BJ (cell line): ENCODE measurements at places on chromosomes 2 and 18.

GRCh38 chr2:216727346-216728122 lies 32.2 kb upstream of the IGFBP5 start:
- no peak for DNase-seq

- no peak for DNase-seq
These were observed 222.7 kb upstream of the PIK3C3 start for GRCh38 chr18:41732356-41732755.

GRCh38 chr18:5543773-5544389 lies at the start of gene EPB41L3:
TSS of gene EPB41L3 (minus strand) at chr18:5543997. CDS start at chr18:5489183, 54,814 bp downstream.
- DNase-seq = no peak

DNA sequence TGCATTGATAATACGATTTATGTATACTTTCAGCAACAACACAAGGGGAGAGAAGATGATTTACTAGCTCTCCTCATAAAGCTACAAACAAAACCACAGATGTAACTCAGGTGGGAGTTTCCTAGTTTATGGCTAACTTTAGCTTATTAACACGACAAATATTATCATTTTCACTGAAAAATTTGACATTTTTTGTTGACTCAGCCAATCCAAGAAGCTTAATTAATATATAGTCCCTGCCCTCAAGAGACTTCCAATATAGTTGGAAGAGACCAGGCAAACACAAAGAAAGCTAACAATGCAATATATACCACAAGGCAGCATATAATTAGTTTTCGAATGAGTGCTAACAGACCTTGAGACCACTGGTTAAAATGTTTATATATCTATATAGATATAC lies 775 bp downstream of the WDR12 start:
- no peak for DNase-seq

- DNase-seq = no peak
These were observed 37.3 kb downstream of the PRKRA start for GRCh38 chr2:178413472-178414265.

DNA sequence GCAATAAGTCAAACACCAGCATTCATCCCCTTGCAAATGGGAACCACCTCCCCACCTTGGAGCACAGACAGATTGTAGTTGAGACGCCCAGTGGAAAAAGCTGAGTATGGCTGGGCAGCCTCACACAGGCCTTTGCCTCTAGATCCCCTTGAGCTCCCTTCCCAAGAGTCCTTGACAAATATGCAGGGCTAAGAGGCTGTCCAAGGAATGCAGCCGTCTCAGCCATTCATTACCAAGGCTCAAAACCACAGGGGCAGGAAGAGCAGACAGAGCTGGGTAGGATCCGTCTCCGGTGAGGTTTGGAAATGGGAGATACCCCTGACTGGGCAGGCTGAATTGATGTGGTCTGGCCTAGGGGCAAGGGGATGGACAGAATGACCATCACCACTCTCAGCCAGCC lies 557.1 kb downstream of the TNS1 start:
- no peak for DNase-seq

GRCh38 chr2:43133336-43133707 lies 93.1 kb downstream of the ZFP36L2 start:
- no peak for DNase-seq

DNA sequence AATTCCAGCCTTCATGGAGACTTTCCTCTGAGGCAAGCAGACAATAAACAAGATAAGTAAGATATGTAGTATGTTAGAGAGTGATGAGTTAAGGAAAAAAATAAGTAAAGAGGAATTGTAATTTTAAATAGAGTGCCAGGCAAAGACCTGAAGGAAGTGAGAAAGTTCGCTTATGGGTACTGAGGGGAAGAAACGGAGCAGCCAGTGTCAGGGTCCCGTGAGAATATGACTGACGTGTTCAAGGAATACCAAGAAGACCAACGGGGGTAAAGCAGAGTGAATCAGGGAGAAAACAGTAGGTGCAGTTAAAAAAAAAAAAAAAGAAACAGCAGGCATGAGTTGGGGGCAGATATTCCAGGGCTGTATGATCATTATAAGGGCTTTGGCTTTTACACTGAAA lies 45.1 kb downstream of the ARHGEF33 start:
- DNase-seq = no peak

DNA sequence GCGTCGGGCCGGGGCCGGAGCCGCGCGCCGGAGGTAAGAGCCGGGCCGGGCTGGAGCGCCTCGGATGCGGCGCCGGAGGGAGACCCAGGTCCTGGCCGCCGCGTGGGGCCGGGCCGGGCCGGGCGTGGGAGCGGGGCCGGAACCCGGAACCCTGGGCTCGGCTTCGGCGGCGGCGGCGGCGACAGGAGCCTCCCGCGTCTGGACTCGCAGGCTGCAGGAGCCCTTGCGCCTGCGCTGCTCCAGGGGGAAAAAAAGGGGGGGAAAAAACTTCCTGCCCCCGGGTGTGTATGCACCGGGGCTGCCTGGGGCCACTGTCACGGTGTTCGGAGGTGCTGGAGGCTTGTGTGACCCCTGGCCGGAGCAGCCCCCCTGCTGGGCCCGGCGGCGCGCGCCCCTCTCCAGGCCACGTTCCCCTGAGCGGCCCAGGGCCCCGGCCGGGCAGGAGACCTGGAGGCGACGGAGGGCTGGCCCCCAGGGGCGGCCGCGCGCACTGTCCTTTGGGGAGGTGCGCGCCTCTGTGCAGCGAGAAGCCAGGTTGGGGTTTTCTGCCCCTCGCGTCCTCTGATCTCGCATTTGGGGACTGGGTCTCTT lies 864 bp downstream of the KLHL29 start:
- DNase-seq = no peak

DNA sequence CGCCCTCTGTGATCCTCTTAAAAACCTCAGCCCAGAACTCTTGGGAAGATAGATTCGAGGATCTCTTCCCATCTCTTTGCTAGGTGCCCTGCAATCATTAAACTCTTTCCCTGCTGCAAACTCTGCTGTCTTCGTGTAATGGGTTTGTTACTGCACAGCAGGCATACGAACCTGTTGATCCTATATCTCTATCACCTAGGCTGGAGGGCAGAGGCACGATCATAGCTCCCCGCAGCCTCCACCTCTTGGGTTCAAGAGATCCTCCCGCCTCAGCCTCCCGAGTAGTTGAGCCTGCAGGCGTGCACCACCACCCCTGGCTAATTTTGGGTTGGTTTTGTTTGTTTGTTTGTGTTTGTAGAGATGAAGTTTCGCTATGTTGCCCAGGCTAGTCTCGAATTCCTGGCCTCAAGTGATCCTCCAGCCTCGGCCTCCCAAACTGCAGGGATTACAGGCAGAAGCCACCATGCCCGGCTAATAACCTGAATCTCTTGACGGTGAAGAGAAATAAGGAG lies 493 bp upstream of the BBS5 start:
- DNase-seq = no peak

- no peak for DNase-seq
These were observed 20.7 kb upstream of the COPS8 start for GRCh38 chr2:237065071-237065377.

DNA sequence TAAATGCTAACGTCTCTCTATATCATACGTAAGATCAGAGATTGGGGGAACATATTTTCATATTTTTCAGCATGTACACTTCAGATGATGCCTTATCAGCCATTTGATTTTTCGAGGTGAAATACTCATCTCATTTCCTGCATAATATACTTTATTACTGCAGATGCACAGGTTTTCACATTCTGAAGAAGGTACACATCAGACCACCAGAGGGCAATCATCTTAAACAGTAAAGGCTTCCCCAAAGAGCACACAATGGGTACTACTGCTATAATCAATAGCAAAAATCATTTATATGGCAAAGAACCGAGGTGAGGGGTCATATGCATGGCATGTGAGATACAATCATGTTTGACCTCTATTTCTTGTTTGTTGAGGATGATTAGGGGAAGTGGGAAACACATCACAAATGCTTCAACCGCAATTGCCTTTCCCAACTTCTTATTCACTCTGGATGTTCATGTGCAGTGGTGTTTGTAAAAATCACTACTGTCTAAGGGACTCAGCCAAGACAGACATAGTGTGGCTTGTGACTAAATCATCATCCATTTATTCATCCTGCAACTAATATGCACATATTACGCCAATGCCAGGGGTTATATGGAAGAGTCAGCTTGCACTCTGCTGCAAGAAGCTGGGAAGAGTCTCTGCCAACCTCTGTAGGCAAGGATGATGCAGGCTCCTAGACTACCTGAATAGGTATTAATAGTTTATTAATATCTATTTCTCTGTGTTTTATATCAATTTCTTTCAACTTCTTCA lies 118.7 kb downstream of the EPB41L3 start:
- DNase-seq = no peak

DNA sequence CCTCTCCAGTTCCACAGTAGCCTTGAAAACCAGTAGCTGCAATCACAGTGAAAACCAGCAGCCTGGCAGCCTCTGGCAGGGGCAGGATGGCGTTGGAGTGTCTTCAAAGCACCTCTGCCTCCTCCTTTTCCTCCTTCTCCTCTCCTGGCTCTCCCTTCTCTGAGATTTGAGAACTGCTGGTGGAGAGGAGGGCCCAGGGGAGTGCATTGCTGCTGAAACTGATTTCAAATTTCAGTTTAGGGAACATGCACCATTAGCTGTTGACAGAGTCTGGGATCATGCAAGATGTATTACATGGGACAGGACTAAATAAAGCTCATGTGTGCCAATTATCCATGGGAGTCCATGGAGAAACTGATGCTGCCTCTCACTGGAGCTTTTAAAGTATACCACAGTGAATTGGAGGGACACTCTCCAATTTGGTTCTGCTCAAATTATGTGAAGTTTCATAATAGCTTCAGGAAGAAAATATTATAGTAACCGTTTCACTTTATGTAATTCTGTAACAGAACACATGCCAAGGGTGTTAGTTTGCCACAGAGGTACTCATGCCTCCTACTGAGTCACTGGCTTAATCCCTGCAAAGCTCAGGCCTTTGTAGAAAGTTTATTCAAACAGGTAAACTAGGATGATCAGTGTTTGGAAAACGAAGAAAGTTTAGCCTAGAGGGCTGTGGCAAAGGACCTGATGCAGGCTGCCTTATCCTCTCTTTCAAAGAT lies 146.1 kb downstream of the PRPF40A start:
- DNase-seq = no peak

- no peak for DNase-seq
These were observed 4.6 kb upstream of the ZNF638 start for GRCh38 chr2:71326968-71327367.

- peak; percentile 97 for DNase-seq
These were observed 62.9 kb downstream of the ZNF521 start for GRCh38 chr18:25289001-25289631.

DNA sequence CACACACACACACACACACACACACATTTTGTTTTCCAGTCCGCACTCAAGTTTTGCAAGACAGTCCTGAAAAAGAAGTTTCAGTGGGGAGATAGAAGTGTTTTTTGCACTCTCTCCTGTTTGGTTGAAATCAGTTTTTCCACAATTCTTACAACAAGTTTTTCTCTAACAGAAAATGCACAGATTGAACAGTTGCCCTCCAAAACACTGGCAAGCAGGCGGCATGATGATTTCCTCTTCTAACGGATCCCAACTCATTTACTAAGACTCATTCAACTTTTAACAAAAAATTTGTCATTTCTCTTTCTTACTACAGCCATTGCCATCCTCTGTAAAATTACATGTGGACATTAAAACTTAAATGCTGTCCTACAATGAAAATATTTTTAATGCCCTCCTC lies 117.6 kb upstream of the DTNA start:
- no peak for DNase-seq

- DNase-seq = no peak
These were observed 198.6 kb downstream of the MEMO1 start for GRCh38 chr2:31812051-31812798.

- no peak for DNase-seq
These were observed 27.7 kb downstream of the FAM110C start for GRCh38 chr2:18402-19271.

GRCh38 chr2:5123582-5124196 lies 568.5 kb upstream of the SOX11 start:
- no peak for DNase-seq

DNA sequence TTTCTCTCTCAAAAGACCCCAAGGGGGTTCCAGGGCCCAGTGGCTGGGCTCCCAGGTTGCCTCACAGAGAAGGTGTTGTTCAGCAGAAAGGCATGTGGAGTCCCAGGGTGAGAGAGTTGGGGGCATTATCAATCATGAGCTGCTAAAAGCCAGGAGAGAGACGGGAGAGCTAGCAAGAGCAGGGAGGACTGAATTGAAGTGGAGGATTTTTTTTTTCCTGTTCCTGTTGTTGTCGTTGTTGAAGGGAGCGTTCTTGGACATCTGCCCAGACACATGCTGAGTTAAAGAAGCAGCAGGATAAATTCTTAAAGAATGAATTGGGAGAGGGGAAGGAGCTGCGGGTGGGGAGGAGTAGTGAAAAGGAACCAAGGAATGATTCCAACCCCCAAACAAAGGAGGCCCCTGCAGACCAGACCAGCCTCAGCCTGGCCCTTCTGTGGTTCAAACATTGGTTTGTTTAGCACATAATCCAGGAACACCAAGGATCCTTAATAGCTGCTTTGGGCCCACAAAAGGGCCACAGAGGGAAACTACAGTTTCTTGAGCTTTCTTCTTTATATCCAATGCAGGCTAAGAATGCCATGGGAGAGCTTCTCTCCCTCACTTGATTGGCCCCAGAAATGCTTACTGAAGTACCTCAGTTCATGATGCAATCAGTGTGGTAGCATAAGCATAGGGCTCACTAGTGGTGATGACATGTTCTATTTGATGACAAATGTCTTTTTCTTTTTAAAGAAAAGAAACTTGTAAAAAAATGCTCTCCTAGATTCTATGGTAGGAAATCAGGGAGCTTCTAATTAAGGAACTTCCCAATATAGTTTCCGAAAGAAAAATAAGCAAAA lies 146.0 kb downstream of the SETBP1 start:
- DNase-seq = peak; percentile 71

GRCh38 chr18:317618-318017 lies 49.8 kb upstream of the THOC1 start:
- DNase-seq = no peak

DNA sequence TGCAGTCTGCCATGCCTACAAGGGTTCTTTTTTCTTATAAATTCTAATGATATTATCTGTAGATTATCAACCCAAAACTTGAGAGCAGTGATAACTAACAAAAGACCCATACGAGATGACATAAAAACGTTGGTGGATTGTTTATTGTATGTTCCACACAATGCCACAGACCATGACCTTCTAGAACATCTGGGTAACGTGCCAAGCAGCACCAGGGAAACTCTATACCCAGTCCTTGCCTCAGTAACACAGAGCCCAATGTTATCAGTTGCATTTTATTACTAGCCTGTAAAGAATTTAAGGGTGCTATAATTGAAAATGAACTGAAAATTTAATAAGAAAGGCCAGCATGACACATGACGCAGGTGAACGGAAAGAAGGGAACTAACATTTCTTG lies 99.1 kb upstream of the UGP2 start:
- DNase-seq = no peak

GRCh38 chr2:20614201-20615067 lies 36.5 kb downstream of the HS1BP3 start:
- no peak for DNase-seq
